ENCODE measurements at places on chromosomes 12 and 14.

DNA sequence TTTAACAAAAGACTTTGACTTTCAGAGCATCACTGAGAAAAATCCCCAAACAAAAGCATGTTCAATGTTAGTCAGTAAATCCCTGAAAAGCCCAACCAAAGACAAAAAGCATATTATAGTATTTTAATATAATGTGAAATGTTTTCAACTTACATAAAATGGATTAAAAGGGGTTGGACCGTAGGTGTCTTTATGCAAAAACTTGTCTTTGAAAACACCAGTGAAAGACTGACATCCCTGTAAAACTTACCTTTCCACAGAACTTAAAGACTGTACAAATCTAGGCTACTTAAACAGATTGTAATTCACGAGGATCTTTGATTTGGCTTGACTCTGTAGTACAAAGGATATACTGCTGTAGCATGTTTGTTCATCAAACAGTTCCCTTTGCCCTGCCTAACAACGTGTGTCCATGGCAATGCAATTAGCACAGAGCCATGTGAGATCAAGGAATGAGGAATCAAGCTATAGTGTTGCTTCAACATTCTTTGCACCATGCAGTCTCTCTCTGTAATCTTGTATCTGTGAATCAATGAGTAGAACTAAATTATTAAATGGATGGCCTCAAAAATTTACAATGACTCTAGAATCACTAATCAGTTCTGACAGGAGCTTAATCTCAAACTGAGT, 138.5 kb upstream of the SYT1 start:
- no peak for DNase-seq

DNA sequence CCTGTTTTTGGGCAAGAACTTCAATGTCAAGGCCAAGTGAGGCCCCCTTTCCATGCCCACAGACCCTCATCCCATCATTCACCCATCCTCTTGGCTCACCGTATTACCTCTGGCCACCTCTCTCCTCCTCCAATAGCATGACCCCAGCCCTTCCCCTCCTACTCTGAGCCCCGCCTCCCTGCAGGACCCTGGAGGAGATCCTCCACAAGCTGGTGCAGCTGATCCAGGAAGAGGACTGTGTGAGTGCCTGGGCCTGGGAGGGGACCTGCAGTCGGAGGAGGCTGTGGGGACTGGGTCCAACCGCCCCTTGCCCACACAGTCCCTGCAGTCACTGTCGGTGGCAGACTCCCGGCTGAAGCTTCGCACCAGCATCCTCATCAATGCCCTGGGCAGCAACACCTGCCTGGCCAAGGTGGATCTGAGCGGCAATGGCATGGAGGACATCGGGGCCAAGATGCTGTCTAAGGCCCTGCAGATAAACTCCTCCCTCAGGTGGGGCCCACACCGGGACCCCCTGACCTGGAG, 7.2 kb downstream of the CARMIL3 start:
- DNase-seq = no peak

DNA sequence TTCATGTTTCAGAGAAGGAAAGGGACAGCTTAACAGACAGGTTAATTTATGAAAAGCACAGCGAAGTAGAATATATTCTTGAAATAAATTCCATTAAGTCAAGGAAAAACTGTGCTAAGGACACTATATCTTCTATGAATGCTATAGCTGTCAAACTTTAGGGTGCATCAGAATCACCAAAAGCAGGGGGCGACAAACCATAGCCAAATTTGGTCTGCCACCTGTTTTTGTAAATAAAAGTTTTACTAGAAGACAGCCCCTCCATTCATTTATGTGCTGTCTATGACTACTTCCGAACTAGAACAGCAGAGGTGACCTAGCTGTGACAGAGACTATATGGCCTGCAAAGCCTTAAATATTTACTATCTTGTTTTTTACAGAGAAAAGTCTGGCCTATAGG, 25.9 kb downstream of the PPP4R3A start:
- DNase-seq = no peak

GRCh38 chr12:94150240-94151121, 2.1 kb downstream of the PLXNC1 start:
- no peak for DNase-seq

GRCh38 chr12:88300931-88301330, 158.8 kb downstream of the TMTC3 start:
- DNase-seq = no peak

GRCh38 chr12:57198329-57198728, 18.3 kb upstream of the NXPH4 start:
- DNase-seq = no peak

DNA sequence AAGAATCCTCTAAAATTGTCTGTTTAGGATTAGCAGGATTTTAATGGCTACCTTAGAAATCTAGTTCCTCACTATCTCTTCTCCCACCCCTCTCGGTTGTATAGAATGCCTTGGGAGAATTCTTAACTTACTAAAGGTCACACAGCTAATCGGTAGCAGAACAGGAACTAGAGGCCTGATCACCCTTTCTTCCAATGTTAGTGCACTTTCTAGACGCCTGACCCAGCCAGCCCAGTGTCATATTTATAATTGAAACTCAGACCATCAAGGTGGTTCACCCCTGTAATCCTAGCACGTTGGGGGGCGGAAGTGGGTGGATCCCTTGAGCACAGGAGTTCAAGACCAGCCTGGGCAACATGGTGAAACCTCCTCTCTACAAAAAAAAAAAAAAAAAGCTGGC, 1.7 kb downstream of the TIGAR start:
- DNase-seq = no peak

- no peak for DNase-seq
Measured at GRCh38 chr12:112349431-112349830, 32.8 kb downstream of the HECTD4 start.

DNA sequence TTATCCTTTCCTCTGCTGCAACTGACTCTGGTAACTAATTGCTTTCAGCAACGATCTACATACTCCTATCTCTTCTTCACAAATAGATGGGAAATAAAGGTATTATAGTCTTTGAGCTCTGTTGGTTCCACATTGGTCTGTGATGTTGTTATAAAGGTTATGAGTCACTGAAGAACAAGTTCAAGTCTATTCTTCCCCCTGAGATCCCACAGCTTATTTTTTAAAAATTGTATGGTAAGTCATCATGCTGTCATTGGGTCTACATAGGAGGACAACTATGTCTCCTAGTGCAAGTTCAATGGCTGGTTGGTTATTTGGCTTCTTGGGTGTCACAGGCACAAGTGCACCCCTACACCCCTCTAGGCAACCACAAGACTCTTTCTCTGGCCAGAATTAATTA, 49.6 kb upstream of the PTCSC3 start:
- DNase-seq = no peak

DNA sequence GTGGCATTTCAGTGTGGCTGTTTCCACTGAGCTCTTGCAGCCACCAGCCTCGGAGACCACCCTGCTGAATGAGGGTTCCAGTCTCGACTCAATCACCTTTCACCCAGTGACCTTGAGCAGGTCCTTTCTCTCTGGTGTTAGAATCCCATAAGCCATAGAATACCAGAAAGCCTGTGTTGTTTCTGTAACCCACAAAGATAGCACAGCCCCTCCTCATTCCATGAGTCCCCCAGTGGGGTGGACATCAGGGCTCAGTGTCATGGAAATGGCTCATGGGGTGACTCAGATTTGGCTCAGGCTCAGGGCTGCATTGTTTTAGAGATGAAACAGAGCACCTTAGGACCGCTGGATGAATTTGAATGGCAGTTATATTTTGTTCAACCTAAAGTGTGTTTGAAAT, 171.5 kb downstream of the PTPN11 start:
- no peak for DNase-seq

GRCh38 chr14:23727566-23728335, 91.6 kb downstream of the DHRS2 start:
- DNase-seq = no peak

DNA sequence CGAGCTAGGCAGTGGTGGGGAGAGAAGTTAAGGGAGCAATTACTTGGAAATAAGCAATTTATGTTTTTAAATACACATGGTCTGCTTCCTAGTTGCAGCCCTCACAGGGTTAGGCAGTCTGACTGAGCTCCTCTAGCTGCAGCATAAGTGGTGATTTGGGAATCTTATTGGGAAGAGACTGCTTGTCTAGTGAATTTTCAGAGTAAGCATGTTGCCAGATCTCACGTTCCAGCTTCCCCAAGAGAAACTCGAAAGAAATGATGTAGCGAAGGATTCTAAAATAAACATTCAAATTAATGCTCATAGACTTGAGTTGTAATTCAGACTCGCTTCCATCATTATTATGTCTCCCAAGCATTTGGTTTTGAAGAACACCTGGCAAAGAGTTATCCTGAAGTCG, 440.2 kb downstream of the ATP23 start:
- DNase-seq = no peak

- no peak for DNase-seq
Measured at GRCh38 chr14:54669721-54670561, 103.0 kb downstream of the SAMD4A start.

DNA sequence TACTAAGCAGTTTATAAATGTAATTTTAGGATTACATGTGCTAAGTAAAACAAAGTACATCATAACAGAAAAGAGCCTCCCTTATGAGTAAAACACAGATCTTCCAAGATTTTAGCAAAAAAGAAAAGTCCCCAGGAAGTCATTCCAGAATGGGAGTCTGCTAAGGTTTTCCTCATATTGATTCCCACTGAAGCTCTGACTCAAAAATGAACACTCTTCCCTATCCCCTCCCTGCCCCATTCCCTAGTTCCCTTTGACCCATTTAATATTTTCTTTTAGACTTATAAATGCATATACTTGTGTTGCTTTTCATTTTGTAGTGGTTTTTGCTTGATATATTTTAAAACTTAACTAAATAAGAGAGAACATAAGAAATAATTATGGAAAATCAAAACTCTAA, 40.1 kb downstream of the PTGER2 start:
- no peak for DNase-seq

GRCh38 chr14:92058006-92058917, 18.4 kb upstream of the TRIP11 start:
- DNase-seq = no peak

DNA sequence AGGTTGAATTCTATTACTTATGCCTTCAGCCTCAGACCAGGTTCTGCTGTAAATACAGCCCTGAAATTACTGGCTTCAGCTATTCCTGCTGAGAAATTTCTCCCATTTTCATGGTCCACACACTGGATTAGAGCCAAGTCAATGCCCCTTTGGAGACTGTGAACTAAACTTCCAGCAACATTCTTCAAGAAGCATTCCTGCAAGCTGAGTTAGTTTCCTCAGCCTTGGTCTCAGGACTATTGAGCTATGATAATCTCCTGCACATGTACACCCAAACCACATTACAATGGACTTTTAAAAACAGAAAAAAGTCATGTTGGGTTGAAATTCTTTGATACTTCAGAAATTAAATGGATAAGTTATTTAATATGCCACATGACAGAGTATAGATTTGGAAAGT, 58.0 kb upstream of the AVPR1A start:
- no peak for DNase-seq

DNA sequence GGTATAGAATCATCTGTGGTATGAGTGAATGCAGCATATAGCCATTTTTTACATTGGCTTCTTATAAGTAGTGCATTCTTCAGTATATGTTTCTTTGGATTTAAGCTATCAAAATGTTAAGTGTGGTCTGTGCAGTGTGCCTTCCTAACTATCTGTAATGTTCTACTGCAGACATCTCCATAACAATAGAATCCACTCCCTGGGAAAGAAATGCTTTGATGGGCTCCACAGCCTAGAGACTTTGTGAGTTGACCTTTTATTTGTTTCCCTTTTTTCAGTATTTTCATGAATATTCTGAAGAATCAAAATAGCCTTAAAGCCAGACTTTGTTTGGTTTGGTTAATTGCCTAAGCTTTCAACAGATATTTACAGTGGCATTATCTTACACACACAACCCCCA, 107.2 kb downstream of the ZFC3H1 start:
- DNase-seq = no peak

DNA sequence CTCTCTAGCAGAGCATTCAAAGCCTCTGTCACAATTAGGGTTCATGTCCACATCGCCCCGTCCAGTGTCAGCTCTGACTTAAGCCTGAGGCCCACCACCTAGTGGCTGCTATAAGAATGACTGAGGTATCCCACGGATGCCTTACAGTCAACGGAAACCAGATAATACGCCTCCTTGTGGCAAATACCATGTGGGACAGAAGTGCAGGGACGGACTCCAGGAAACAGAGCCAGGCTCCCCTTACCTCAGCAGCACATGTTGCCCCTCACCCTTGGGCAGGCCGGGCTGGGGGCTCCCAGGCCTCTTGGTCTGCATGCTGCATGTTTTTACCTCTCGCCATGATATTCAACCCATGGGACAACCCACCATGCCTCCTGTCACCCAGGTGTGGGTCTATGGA, 86.3 kb downstream of the VWF start:
- DNase-seq = peak; percentile 41

DNA sequence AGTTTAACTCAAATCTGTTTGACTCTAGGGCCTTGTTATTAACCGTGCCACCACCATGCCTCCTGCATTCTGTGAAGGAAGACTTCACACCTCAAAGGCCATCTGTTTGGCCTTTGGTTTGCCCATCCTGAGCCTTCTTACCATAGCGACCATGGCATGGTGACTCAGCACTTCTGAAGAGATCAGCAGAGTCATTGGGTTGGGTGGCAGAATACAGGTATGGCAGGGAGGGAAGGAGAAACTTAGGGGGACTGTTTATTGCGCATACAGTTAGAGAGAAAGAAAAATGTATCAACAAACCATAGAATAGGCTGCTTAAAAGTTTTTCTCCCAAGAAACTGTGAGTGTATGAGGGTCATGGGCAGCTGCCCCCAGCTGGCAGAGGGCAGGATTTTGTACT, 49.2 kb downstream of the DAD1 start:
- DNase-seq = no peak

DNA sequence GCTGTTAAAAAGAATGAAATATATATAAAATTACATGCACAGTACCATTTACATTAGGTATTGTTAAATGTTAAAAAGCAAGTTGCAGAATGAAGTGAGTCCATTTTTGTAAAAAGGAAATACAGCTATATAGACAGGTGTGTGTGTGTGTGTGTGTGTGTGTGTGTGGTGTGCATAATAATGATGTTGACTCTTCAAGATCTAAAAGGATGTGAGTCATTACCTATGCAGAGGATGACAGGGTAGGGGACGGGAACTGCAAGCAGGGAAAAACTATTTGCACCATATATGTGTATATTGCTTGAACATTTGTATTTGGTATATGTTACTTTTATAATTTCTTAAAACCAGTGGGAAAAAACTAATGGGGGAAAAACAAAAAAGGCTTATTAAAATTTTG, 3.1 kb downstream of the C14orf39 start:
- no peak for DNase-seq

DNA sequence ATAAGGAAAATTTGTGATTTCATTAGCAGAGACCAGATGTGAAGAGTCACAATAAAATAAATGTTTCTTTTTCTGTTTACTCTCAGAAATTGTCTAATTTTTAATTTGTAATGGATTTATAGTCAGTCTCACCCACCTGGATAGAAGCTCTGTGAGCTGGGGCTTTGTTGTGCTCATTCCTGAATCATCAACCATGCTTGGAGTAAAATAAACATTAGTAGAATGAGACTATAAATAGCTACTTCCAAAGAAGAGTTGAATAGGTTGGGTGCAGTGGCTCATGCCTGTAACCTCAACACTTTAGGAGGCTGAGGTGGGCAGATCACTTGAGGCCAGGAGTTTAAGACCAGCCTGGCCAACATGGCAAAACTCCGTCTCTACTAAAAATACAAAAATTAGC, 185.3 kb upstream of the FBXO33 start:
- DNase-seq = no peak

- no peak for DNase-seq
Measured at GRCh38 chr12:10320643-10321042, 13.0 kb downstream of the KLRD1 start.

GRCh38 chr14:95038521-95039250, 118.6 kb downstream of the DICER1 start:
- DNase-seq = no peak
